ENCODE measurements at places on chromosomes 2 and 18. TPM values are rescaled to one million over a fixed set of nuclear protein-coding genes. Genes with fewer than 3 reads are reported as not detected.

SLC40A1 gene
- 33.5 TPM for polyA plus RNA-seq

CCDC74A gene
- 21.3 TPM for polyA plus RNA-seq

LYG1 gene
- polyA plus RNA-seq = 1.5 TPM

SERPINB4 gene
- polyA plus RNA-seq = not detected

PSMA8 gene
- polyA plus RNA-seq = not detected

ATP6V1C2 gene
- polyA plus RNA-seq = 0.56 TPM

ASB18 gene
- not detected for polyA plus RNA-seq

SPEG gene
- 226 TPM for polyA plus RNA-seq

TRIM43 gene
- polyA plus RNA-seq = not detected

MRPS5 gene
- 49.3 TPM for polyA plus RNA-seq

HJURP gene
- 0.27 TPM for polyA plus RNA-seq

SAG gene
- 0.03 TPM for polyA plus RNA-seq

SLC35F5 gene
- polyA plus RNA-seq = 15.9 TPM
